ENCODE measurements at places on chromosomes 2 and 18.

DNA sequence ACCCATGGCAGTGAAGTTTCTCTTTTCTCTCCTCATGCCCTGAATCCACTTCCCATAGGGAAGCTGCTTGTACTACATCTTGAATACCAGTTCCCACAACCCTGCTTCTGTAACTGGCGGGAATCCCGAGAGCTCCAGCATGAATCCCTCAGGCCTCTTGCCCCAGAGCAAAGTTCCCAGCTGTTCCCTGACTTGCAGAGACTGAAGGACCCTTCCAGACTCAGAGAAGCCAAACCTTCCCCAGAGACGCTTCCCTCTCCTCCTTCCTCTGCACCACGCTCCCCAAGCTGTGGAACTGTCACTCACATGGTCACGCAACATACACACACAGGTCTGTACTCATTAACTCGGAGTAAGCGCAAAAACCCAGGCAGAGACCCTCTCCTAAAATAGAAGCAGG lies 26.4 kb downstream of the TRAPPC12 start:
- no peak for DNase-seq

DNA sequence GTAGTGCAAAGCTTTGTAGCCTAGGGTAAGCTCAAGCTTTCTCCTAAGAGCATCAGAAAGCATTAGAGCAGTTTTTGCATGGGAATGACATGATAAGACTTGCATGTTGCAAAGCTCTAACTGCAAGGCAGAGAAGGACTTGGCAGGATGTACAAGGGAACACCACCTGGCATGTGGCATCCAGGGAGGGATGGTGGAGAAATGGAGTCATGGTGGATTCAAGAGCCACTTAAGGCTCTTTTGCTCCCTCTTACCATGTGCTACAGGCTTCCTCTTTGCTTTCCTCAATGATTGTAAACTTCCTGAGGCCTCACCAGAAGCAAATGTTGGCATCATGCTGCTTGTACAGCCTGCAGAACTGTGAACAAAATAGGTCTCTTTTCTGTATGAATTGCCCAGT lies 266.0 kb downstream of the GLI2 start:
- DNase-seq: no peak

GRCh38 chr18:21826641-21827302 lies 86.2 kb downstream of the MIB1 start:
- DNase-seq: no peak

DNA sequence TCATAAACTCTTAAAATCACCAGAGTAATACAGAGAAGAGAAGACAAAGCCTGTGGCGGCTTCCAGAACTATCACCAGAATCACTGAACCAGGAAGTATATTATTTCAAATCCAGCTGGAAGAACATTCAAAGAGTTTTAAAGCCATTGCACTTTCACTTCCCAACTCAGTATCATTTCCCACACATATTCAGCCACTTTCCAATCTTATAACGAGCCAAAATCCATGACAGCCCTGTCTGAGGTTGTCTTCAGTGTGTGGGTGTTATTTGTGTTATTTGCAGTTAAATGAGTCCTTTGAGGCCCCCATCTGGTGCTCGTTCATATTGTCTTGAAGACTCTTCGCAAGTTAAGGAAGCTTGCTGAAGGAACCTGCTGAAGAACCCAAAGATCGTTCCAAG lies 559.9 kb downstream of the TSN start:
- no peak for DNase-seq

- DNase-seq: no peak
Observed at GRCh38 chr18:44638034-44638540, 42.6 kb upstream of the SETBP1 start.

DNA sequence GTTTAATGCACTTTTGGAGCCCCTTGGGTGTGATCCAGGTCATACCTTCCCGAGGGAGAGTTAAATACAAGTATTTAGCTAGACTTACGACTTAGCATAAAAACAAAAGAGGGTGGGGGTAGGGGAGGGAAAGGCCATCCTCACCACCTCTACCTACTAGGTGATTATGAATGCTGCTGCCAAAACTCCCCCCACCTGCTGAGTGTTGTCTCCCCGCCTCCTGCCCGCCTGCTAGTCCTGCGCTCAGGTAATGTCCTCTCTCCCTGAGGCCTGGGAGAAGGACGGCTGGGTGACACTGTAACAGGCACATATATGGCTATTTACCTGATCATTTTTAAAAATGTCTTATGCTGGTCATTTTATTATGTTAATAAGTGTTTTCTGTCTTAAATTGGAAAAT lies 3.0 kb upstream of the NCKAP5 start:
- no peak for DNase-seq

GRCh38 chr2:75256485-75256884 lies 57.2 kb upstream of the TACR1 start:
- no peak for DNase-seq

DNA sequence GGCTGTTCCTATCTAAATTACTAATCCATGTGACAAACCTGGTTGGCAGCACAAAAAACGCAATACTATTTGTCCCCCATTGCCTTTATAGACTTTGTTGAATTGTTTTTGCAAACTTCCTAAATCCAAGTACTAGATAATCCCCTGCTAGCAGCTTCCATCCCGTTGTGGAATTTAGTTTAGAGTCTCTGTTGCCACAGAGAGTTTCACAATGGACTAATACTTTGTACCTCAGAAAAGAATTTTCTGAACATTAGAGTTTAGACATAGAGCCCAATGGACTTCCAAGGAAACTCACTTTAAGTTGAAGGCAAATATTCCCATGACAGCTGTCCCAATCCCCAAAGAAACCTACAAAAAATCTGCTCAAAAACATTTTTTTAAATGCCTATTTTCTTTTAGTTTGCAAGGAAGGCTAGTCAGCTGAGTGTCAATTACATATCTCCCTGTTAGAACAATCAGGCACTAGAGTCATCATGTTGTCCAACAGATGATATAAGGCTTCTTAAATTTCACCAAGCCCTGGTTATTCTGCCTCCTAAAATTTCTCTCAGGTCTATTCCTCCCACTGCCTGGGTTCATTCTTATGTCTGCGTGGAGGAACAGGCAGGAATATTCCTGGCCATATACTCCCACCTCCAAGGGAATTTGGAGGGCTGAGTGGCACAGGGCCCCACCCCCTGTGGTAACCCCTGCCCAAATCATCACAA lies 27.2 kb downstream of the RNF152 start:
- DNase-seq: no peak

- DNase-seq: no peak
Observed at GRCh38 chr18:10939822-10940221, 209.5 kb downstream of the PIEZO2 start.

DNA sequence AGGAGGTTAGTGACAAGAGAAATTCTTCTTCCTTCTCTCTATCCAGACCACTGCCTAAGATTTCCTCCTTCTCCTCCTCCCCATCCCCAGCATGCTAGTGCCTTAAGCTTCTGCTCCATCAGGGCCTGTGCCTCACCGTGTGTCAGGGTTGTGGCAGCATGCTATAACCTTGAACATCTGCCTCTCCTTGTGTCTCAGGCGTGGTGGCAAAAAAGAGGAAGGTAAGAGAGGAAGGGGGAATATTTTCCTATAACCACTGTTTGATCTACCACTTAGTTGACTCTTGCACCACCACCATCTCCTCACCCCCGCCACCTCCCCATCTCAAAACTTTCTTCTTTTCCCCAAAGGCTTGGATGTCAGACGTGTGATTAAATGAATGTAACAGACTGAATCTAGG lies 38.3 kb upstream of the PEX13 start:
- no peak for DNase-seq

- no peak for DNase-seq
Observed at GRCh38 chr2:8494589-8494988, 187.3 kb upstream of the ID2 start.

GRCh38 chr2:73516033-73516432 lies 126.2 kb downstream of the NAT8 start:
- no peak for DNase-seq

- no peak for DNase-seq
Observed at GRCh38 chr2:86435531-86435930, 5.6 kb upstream of the KDM3A start.
